ENCODE measurements at places on chromosomes 12 and 14.

- no peak for DNase-seq
These were observed 232.8 kb upstream of the DIO3 start for GRCh38 chr14:101328412-101329028.

DNA sequence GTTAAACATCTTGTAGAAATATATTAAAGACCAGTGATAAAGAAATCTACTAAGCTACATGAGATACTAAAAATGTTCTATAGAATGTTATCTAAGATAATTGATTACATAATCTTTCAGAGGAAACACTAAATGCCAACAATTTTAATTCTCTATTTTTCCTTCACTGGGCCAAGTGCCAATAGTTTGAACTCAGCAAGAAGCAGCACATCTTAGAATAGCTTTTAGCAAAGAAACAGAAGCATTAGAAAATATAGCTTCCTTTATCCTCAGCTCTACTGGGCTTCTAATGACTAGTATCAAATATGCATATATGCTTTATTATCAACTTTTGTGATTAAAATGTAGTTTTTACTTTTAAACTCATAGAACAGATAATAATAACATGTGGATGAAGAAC, 461.4 kb upstream of the USP15 start:
- DNase-seq = no peak

DNA sequence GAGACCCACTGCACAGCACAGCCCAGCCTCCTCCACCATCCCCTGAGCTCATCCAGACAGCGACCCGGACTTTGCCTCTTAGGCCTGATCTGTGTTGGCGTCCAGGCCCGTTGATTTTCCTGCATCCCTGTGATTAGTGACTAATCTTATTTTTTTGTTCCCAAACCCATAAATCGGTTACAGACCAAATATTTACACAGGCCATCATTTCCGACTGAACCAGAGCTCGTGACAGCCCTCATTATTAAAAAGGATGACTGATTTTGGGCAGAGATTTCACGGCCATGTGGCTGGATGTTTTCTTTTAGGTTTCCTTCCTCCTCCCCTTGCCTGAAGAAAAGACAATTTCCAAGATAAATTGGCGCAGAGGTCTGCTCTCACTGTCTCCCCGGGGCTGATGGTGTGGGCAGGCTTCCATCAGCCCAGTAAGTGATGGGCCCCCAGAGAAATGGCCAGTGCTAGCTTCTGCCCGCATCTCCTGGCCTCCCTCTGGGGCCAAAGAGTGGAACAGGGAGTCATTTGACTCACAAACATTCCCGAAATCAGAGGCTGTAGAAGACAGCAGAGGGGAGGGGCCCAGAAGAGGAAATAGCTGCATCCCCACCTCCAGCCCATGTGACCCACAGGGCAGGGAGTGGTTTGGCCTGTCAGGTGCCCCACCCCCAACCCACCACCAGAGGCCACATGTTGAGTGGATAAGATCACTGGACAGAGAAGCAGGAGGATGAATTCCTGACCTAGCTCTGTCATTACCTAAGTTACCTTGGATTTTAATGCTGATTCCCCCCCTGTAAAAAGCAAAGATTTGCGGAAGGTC, 283.5 kb downstream of the KSR2 start:
- no peak for DNase-seq

- DNase-seq = no peak
These were observed 49.9 kb downstream of the PEBP1 start for GRCh38 chr12:118185602-118186397.

DNA sequence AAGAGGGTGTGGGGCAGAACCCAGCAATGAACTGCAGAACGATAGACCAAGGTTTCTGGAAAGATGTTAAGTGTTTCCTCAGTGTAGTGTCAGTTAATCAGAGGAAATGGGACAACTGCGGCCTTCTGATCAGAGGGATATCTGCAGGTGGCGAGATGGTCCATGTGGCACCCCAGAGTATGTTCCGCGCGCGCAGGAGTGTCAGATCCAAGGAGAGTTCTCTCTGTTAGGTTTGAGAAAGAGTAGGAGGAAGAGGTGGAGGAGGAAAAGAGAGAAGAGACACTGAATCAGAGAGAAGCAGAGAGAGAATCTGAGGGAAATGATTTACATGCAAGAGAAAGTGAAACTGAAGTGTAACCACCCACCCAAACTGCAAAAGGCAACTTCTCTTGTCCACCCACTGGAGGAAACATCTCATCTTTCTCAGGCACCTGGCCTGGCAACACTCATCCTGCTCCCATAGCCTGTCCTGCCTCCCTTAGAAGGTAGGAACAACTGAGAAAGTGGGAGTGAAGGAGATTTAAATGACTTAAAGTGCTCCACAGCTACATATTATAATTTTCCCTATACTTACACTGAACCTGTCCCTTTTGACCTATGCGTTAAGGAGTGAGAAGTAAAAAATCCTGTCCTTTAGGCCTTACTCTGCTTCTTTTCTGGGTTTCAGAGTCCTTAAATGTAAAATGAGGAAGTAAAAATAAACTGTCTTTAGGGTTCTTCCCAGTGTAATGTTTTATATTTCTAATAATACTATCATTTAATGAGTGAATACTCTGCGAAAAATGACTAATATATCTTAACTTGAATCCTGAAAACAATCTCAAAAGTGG, 6.8 kb upstream of the TESPA1 start:
- DNase-seq = no peak

GRCh38 chr12:1716911-1717310, 26.0 kb downstream of the ADIPOR2 start:
- no peak for DNase-seq

- DNase-seq = no peak
These were observed 94.7 kb upstream of the DIO3 start for GRCh38 chr14:101466456-101467180.

- DNase-seq = no peak
These were observed 181.5 kb upstream of the SYT1 start for GRCh38 chr12:78683031-78683430.

GRCh38 chr14:23141706-23142444, 22.8 kb upstream of the CEBPE start:
- no peak for DNase-seq

GRCh38 chr12:26177283-26177682, 18.1 kb upstream of the SSPN start:
- no peak for DNase-seq

DNA sequence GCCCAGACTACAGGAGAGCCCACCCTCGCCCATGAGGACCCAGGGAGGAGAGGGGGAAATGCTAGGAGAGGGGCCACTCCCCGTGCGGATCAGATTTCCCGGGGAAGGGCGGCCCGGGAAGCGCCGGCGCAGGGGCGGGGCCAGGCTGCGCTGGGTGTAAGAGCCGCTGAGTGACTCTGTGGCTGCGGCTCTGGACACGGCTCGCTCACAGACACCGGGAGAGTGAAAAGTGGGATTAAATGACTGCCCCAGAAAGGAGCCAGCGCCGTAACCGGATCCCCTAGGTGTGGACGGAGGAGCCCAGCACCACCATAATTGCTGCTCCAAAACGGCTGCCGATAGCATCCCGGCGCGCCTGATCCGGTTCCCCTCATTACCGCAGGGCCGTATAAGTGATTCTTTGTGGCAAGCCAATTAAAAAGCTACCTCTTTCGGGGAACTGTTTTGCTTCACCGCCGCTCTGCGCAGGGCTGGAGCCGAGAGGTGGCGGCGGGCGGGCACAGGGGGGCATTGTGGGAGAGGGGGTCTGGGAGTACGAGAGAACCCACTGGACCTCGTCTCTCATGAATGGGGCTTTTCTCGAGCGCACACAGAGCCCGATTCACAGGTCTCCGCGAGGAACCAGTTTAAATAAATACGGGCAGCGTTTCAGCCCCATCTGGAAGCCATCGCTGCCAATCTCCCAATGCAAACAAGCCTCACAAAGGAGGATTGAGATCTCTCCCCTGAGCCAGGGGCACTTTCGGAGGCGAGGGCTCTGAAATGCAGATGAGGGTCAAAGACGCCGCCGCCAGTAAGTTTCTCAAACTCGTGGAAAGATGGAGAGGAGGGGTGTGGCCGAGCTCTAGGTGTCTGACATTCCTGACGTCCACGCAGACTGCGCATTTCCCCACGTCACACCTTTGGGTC, 2.5 kb downstream of the COL2A1 start:
- no peak for DNase-seq

- DNase-seq = no peak
These were observed 121.2 kb downstream of the HMGA2 start for GRCh38 chr12:65945457-65945856.

DNA sequence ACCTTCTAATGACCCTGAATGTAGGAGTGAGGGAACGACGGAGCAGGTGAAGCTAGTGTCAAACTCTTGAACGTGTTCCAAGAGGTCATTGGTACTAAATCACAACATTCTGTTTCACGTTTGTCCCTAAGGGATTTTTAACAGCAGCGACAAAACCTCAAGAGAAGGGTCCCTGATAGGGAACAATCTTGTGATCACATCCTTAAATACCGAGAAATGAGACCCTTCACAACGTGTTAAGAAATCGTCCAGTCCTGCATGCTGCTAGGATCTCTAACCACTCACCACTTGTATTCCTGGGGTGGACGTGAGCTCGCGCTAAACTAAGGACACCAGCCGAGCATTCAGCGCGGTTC, 134.1 kb upstream of the KRAS start:
- no peak for DNase-seq

GRCh38 chr12:19979584-19979983, 388.8 kb upstream of the PDE3A start:
- no peak for DNase-seq
